SJSA1 (cell line): ENCODE measurements at places on chromosomes 16 and 17.

DNA sequence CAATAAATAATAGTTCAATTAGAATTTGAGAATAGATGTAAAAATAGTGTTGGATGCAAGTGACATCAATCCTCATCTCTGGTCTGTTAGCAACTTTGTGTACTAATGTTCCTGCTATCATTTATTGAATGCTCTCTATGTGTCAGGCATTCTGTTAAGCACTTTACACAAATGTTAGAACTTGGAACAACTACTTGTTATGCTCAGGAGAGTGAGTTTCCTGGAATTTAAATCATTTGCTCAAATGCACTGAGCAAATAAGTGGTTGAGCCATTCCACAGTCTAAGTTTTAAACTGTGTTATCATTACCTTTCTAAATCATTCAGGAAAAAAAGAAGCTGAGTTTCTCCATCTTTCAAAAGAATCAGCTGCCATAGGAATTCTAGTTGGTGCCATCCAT, 1327.3 kb upstream of the GOT2 start:
- no peak for DNase-seq

DNA sequence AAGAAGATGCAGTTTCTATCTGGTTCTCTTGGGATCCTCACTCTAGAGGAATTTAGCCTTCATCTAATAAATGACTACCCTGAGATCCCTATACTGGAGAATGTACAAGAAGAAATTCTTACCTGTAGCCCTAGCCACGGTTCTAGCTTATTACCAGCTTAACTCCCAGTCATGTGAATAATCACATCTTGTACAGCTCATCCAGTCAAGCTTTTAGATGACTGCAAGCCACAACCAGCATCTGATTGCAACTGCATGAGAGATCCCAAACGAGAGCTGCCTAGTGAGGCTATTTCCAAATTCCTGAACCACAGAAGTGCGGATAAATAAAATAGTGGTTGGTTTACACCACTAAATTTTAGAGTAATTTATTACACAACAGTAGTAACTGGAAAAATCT, 196.0 kb upstream of the CPHXL start:
- DNase-seq: no peak

DNA sequence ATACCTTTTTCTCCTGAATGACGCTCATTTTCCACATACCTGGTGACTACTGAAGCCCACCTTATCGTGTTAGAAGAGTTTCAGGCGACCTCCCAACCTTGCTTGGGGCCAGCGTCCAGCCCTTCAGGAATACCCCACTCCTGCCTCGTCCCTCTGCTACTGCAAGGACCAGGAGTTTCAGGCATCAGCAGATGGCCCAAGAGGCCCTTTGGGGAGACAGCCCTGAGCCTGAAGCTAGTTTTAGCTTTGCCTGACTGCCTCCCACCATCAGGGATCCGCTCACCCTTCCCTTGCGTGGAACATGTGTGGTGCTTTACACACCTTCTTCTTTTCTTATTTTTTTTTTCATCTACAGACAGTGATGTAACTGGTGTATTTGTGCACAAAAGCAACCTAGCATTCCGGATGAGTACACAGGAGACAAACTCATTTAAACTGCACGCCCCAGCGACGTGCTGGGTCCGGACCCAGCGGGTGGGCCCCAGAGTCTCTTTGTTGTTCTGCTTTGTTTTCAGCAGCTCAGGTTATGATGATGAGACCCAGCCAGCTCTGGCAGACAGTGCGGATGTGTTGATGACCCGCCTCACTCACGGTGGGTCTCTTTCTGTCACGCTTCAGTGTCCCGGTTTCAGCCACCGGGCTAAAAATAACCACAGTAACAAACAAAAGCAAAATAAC, 242.4 kb downstream of the C16orf95 start:
- no peak for DNase-seq

- no peak for DNase-seq
These were observed 3.4 kb downstream of the RAP1GAP2 start for GRCh38 chr17:2799653-2800052.

- no peak for DNase-seq
These were observed 42.9 kb upstream of the MRTFB start for GRCh38 chr16:14028202-14028601.

DNA sequence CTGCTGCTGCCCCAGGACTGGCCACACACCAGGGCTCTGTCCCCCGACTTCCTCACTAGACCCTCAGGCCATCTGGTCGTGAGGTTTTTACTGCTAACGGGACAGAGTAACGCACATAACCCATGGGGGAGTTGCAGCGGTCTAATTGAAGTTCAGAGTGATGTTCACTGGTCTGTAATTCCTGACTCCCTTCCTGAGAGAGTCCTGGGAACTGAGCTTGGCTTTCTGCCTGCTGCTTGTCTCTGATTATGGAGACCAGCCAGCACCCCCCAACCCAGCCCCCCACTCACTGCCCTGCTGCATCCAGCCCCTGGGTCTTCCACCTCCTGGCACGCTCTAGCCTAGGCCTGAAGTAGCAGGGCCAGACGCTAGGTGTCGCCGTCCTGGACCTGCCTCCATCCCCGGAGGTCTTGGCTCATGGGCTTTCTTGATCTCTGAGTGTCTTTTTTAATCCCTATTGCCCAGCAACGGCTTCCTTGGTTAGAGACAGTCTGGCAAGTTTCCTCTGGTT, 192.9 kb downstream of the CCDC182 start:
- DNase-seq: no peak

DNA sequence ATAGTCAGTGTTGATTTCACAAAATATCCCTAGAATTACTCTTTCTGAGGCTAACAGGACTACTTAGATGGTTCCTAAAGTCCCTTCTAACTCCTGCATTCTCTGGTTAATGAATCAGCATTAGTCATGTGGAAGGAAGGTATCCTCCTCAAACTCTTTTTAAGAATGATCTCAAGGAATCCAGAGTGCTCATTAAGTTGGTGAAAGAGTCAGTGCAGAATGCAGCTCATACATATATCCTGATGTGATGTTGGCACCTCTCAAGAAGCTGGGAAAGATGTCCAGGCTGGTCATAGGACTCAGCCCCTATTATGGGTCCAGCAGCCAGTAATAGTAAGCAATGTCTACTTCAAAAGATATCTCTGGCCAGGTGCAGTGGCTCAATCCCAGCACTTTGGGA, 65.5 kb downstream of the PIGL start:
- peak; percentile 78 for DNase-seq

GRCh38 chr16:66927918-66928649, 2.7 kb upstream of the RRAD start:
- DNase-seq: no peak

- no peak for DNase-seq
These were observed 645.9 kb downstream of the WWOX start for GRCh38 chr16:78745108-78746019.
